H7 (cell line): ENCODE measurements at places on chromosomes 1 and 21. TPM values are rescaled to one million over a fixed set of nuclear protein-coding genes. Genes with fewer than 3 reads are reported as not detected.

DNA sequence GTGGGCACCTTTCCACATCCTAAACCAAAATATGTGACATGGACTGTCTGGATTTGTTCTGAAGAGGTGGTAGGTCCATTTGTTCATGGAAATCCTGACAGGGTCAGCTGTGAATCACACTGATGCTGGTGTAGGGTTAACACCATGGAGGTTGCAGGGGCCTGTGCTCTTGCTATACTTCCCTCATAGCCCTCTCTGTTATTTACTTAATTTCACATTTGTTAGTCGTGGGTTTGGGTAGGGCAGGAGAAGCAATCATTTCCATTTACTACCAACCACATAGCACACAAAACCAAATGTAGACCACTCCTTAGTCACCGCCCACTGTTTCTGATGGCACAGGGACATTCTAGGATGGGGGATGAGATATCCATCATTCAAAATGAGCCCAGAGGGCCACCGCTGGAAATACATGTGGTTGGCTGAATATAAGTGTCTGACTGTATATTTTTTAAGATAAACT lies 61.8 kb upstream of the POU2F1 start:
- DNase-seq, result no peak

The CNIH3 gene
- total RNA-seq, result 4.9 and 5.3 TPM in 2 replicates

The AHCYL1 gene
- 49.1 and 54.3 TPM in 2 replicates for total RNA-seq

DNA sequence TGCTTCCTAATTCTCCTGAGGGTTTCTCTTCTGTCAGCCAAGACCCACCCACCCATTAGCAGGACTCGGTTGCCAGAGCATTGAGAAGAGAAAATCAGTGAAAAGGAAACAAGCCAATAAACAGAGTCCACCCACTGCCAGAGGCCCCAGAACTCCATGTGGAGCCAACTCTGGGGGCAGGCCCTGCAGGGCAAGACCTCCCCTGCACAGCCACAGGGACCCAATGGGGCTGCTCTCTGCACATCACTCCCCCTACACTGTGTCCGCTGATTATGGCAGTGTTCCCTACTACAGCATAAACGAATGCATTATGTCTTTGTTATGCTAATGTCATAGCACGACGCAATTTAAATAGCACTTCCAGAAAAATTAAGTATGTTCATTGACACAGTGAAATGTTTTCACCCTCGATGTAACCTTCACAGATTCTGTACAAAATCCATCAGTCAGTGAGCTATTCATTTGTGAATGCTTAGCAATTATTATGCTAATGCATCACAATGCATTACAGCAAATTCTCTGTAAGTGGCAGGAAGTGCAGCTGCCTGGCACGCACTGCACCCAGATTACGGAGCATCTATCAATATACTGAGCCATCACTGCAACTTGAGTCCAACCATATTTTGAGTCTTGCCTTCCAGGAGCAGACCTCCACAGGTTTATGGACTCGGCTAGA lies 56.4 kb downstream of the GRIK3 start:
- DNase-seq, result no peak

GRCh38 chr1:12067900-12068821 lies 5.1 kb downstream of the TNFRSF8 start:
- DNase-seq, result peak; percentile 86

GRCh38 chr1:43499898-43500297 lies 30.8 kb upstream of the PTPRF start:
- no peak for DNase-seq

DNA sequence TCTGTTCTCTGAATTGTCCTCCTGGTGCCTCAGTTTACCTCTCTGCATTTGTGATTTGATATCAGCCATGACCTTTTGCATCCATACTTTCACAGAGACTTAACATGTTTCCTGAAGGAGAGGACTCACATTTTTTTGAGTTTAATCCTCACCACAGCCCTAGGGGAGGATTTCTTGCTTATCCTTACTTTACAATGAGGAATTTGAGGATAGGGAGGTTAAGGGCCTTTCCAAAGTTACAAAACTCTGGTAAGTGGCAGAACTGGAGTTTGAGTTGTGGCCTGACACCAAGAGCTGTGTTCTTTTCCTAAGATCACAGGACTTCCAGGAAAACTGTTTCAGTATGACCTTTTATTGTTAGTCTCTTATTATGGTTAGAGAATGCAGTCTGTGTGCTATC lies 34.2 kb downstream of the TNFRSF8 start:
- no peak for DNase-seq

DNA sequence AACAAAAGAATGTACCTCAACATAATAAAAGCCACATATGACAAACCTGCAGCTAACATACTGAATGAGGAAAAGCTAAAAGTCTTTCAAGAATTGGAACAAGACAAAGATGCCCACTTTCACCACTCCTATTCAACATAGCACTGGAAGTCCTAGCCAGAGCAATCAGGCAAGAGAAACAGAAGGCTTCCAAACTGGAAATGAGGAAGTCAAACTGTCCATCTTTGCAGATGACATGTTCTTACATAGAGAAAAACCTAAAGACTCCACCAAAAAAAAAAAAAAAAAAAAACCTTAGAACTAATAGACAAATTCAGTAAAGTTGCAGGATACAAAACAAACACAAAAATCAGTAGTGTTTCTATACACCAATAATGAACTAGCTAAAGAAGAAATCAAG lies 20.2 kb downstream of the NSL1 start:
- DNase-seq, result no peak

The PM20D1 gene
- total RNA-seq, result not detected in 2 replicates

- DNase-seq, result no peak
These were observed 35.6 kb upstream of the PCBP3 start for GRCh38 chr21:45607909-45608295.

DNA sequence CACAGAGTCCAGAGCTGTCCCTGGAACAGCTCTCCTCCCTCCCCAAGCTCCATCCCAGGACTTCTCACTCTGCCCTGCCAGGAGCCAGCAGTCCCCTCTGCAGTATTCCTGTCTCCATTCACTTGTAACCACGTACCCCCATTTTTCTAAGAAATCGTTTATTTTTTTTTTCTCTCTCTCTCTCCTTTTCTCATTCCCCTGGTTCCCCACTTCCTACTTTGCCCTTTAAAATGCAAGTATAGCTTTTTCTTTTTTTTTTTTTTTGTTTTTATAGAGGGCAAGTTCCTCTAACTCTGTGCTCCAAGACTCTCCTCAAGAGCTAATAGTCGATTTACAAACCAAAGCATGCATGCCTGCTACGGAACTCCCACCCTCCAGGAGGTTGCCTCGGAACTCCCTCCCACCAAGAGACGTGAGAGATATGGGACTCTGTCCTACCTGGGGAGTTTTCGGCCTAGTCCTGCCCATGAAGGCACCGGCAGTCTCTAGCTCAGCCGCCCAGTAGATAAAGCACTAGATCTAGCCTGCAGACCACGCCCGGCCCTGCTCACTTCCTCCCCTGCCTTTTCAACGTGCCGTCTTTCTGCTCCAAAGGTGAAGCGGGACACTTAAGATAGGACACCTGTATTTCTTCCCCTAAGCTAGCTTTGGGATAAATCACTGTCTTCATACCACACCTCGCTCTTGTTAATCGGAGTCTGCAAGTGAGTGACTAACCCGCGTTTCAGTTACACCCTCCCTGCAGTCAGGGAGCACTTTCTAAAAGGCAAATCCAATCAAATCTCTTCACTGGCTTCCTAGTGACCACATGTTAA lies 27.7 kb downstream of the TNFRSF9 start:
- DNase-seq, result peak; percentile 25

The KPNA6 gene
- total RNA-seq, result 101 and 111 TPM in 2 replicates

DNA sequence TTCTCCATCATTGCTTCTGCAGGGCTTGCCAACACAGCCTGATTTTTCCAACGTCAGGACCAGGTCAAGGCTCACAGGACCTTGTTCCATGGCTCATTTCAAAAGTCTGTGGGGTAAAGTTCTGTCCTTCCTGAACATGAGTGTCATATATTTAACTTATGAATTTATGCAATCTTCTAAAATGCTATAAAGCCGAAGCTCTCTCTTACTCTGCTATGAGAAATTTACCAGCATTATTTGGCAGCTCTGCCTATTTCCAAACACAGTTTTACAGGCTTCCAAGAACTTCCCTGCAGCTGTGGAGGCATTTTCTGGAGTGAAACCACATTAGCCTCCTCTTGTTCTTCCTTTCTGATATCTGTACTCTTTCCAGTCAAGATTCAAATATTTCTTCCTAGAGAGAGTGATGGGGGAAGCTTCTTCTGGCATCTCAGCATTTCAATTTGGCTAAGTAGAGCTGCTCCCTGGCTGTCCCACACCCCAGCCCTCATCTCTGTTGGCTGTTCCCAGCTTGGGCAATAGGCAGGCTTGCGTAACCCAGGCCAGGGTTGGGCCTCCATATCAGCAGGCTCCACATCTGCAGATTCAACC lies 15.6 kb upstream of the HMGCS2 start:
- DNase-seq, result no peak

- DNase-seq, result no peak
These were observed 67.5 kb downstream of the RGL1 start for GRCh38 chr1:183872403-183872802.

- peak; percentile 95 for DNase-seq
These were observed at the start of gene TRIM46 for GRCh38 chr1:155173478-155174323. Gene TRIM46, plus strand, starts transcription at chr1:155173849. Its CDS starts 118 bp downstream, at chr1:155173967.

DNA sequence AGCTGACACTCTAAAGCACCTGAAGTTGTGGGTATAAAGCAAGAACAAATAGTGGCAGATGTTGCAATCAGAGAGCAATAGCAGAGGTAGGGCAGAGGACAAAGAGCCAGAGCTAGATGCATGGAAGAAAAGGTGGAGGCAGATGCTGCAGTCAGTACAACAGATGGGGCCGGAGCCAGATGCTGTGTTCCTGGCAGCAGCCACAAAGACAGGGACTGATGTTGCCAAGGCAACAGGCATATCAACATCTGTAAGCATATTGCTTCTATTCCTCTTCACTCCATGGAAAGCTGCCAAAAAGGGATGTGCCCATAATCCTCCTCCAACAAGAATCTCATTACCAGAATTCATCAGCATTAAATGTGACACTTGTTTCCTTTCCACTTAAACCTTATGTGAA lies 108.0 kb downstream of the TNNI3K start:
- DNase-seq, result peak; percentile 4

GRCh38 chr1:18191481-18192155 lies 84.0 kb downstream of the IGSF21 start:
- no peak for DNase-seq

DNA sequence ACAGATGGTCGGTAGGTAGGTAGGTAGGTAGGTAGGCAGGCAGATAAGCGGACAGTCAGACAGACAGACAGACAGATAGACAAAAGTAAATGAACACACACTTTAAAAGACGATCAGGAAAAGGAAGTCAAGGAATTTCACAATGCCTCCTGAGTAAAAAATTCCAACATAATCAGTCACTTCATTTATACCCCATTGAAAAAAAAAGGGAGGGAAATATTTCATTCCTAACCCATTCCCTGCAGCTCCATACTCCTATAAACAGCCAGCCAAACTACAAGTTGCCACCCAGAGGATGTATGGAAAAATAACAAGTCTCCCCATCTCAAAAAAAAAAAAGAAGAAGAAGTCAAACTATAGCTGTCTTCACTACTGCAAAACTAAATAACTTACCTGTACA lies 43.4 kb downstream of the ZZZ3 start:
- DNase-seq, result no peak

- no peak for DNase-seq
These were observed 324.0 kb downstream of the NTNG1 start for GRCh38 chr1:107464827-107465226.

The RAB3B gene
- 22.4 and 29.6 TPM in 2 replicates for total RNA-seq

DNA sequence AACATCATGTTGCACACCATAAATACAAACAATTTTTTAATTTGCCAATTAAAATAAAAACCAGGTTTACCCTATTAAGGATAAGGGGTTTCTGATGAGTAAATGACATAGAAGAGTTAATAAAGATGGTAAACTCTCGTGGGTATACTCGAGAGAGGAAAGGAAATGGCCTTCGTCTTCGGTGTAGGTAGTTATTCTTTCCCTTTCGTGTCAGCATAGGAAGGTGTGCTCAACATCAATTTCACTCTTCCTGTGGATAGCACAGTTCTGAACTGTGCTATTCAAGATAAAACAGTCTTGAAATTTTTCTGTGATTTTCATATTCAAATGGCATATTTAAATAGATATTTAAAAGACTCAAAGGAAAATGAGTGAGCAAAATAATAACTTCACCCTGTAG lies 98.2 kb downstream of the RGL1 start:
- DNase-seq, result no peak

The TCHH gene
- total RNA-seq, result not detected in 2 replicates

GRCh38 chr1:234515411-234515810 lies 36.4 kb upstream of the TARBP1 start:
- DNase-seq, result peak; percentile 55

DNA sequence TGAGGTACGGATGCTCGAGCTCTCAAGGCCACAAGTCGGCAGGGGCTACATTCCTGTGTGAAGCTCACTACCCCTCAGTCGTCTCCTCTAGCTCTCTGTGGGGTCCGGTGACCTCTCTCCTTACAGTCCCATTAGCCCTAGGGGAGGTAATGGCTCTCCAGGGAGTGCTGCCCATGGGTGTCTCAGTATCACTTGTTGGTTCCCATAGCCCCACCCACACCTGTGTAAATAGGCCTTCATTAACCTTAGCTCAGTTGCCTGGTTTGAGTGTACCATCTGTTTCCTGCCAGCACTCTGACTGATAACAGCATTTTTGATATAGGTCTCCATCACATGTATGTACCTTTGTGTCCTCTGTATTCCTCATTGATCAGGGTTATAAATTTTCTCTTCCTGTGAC lies 133.2 kb upstream of the KCNJ15 start:
- no peak for DNase-seq

The PTAFR gene
- total RNA-seq, result 0.55 and 0.81 TPM in 2 replicates

GRCh38 chr1:10639775-10640578 lies 156.5 kb downstream of the CASZ1 start:
- DNase-seq, result peak; percentile 92

- DNase-seq, result no peak
These were observed 37.1 kb downstream of the ARID4B start for GRCh38 chr1:235290740-235291502.

GRCh38 chr1:207908107-207908734 lies 2.7 kb downstream of the CD34 start:
- DNase-seq, result peak; percentile 38

The OTUD7B gene
- 17.4 and 19.3 TPM in 2 replicates for total RNA-seq

DNA sequence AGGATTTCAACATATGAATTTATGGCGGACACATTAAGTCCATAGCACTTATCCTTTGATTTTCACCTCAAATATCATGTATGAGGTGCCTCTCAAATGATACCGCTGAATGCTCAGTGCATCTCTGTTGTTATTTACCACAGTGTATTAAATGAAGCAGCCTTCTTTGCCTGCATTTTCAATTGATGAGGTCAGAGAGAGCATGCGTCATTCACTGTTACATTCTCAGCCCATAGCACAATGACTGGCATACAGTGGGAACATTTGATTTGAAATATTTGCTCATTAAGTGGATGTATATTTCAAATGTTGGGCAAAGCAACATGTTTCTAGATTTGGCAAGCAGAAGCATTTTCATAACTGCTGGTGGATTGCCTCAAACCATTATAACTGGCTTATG lies 45.7 kb downstream of the LRRC7 start:
- DNase-seq, result no peak

The IL22RA1 gene
- 0.10 TPM in 1 of 2 replicates, not detected in the other for total RNA-seq

- peak; percentile 93 for DNase-seq
These were observed 24.8 kb downstream of the ADGRB2 start for GRCh38 chr1:31739346-31739745.
